ENCODE measurements at places on chromosomes 4 and X.

DNA sequence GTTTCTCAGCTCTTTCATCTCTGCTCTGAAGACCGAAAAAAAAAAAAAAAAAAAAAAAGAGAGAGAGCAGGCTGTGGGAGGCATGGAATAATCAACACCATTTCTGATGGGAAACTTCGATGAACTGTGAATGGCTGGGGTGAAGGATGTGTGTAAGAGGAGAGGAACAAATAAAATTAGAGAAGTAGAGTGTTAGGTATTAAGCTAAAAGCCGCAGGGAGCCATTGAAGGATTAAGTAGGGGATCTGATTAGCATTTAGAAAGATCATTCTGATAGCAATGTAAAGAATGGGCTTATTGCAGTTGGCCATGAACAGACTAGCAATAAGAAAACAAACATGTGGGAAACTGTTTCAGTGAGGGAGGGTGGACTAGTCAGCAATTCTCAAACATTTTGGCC lies 33.6 kb upstream of the JADE1 start:
- DNase-seq = no peak

- DNase-seq = no peak
Measured at GRCh38 chr4:128757712-128758111, 51.8 kb upstream of the JADE1 start.

- no peak for DNase-seq
Measured at GRCh38 chr4:101252721-101253120, 94.6 kb downstream of the PPP3CA start.

DNA sequence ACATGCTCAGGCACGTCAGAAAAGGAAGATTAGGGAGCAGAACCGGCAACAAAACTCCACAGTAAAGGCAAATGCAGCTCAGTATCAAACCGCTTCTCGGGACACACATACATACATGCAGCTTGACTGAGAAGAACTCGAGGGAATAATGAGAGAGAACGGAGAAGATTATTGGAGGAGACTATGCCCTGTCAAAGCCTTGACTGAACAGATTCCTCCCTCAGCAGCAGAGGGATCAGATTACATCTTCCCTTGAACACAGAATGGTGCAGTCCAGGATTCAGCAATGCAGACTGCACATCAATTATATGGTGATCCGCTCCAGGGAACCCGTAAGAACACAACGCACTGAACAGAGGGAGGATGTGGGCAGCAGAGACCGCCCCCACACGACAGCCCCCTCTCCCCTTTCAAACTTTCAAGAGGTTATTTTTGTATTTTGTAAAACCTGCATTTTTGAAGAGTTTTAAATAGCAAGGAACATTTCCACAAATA lies 183.2 kb downstream of the FBXW7 start:
- no peak for DNase-seq

- no peak for DNase-seq
Measured at GRCh38 chr4:174378951-174379350, 95.2 kb downstream of the CEP44 start.

GRCh38 chr4:66000510-66001117 lies 330.3 kb upstream of the EPHA5 start:
- no peak for DNase-seq

DNA sequence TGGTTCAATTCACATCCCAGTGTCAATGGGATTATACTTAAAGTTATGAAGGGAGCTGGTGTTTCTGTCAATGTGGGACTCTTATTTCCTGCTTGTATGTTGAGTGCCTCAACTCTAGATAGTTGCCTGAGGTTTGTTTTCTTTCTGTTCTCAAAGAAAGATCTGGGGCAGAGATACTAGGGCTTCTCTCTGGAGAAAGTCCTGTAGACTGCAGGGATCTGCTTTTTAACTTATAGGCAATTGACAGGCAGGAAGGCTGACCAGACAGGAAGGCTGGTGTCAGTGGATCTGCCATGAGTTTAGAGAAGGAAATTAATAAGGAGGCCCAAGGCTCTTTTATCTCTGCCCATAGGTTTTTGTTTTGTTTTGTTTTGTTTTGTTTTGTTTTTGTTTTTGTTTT lies 64.0 kb upstream of the PRKX start:
- no peak for DNase-seq

GRCh38 chrX:103158317-103158621 lies 56.6 kb upstream of the BEX4 start:
- no peak for DNase-seq

GRCh38 chrX:21155916-21156315 lies 218.3 kb upstream of the CNKSR2 start:
- DNase-seq = no peak

DNA sequence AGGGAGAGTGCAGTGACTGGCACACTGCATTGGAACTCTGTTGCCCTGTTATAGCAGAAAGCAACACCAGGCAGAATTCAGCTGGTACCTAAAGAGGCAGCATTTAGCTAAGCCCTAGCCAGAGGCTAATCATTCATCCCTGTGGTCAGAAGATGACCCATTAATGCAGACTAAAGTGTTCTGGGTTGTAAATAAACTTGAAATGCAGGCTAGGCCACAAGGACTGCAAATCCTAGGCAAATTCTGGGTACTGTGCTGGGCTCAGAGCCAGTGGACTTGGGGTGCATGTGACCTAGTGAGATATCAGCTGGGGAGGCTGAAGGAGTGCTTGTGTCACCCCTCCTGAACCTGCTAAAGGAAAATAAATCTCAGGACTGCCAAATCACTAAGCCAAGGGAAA lies 91.2 kb downstream of the LPAR4 start:
- no peak for DNase-seq

- no peak for DNase-seq
Measured at GRCh38 chr4:14792702-14793227, 209.5 kb upstream of the CPEB2 start.

DNA sequence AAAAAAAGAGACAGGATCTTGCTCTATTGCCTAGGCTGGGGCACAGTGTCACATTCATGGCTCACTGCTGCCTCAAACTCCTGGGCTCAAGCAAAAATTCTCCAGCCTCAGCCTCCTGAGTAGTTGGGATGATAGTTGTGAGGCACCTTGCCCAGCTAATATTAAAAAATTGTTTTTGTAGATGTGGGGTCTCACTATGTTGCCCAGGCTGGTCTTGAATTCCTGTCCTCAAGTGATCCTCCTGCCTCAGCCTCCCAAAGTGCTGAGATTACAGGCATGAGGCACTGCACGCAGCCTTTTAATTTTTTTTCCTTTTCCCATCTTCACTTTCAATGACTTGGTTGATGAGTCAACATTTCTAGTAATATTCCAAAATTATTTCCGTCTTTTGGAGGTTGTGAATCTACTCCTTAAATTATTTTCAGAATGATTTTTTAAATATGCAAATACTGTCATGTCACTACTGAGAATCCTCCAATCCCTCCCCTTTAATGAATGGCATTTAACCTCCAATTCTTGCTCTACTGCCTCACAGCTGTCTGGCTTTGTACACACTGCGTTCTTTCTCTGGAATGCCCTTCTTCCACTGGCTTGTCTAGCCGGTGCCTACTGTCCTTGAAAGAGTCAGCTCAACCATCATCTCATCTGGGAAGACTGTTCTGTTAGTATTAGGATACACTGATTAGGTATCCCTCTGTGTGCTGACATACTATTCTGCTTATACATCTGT lies 27.5 kb upstream of the DCTD start:
- DNase-seq = no peak

DNA sequence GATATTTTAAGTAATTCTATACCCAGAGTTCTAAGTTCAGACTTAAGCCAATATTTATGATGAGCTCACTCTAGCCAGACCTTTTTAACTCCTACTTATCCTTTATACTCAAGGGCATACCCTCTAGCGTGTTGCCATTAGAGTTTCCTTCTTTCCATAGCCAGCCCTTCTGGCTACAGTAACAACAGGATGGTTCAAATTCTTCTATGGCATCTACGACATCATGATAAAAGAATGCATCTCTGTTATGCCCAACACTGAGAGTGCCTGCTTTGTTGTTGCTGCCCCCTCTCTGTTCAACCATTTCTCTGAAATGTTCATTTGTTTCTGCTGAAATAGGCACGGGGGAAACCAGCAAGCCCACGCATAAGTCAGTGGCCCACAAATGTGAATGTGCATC lies 104.5 kb downstream of the UBE2NL start:
- no peak for DNase-seq

DNA sequence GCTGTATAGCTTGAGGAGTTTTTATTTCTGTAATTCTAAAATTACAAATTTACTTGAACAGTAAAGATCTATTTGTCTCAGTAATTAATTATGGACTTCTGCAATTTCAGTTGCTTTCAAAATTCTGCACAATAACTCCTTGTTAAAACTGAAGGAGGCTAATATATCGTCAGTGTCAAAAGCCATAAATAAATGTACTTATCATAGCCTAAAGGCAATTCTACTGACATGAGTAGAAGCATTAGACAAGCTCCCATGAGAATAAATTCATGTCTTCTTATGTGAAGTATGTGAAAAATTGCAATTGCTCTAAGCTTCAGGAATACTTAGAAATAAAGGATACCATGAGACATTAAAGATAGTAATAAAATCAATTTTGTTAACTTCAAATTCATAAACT lies 381.2 kb upstream of the PCDH10 start:
- no peak for DNase-seq

- DNase-seq = no peak
Measured at GRCh38 chrX:116318672-116319071, 117.7 kb upstream of the SLC6A14 start.

DNA sequence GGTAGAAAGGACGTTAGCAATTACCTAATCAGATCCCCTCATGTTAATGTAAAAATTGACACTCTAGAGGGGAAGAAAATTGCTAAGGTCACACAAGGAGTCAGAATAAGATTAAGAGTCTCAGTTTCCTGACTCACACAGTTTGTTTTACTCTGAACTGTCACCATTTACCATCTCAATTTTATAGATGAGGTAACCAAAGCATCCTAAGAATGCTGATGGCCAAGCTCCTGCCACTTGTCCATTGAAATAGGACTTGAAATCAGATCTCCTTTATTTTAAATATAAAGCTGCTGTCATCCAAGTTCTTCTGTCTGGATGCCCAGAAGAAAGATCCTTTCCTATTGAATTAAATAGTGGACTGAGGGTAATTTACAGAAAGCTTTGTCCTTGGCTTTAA lies 114.8 kb upstream of the VAMP7 start:
- DNase-seq = no peak

DNA sequence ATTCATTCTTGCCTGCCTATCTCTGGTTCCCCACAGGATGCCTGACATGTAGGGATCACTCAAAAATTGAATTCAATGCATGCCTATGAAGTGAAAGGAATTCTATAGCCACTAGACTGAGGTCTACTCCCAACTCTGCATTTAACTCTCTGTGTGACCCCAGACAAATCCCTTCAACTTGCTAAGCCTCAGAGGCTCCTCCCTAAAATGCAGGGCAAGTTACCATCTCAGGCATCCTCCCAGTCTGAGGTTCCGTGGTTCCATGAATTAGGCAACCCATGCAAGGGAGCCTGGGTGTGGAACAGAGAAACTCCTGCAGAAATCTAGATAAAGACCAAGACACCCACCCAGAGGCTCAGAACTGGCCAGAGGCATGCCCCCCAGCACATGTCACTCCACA lies 6.6 kb downstream of the SRPX start:
- DNase-seq = no peak

- no peak for DNase-seq
Measured at GRCh38 chrX:135973025-135973547, 702 bp downstream of the MMGT1 start.

GRCh38 chrX:33725535-33726210 lies 406.4 kb downstream of the FAM47A start:
- no peak for DNase-seq

- no peak for DNase-seq
Measured at GRCh38 chr4:86586160-86586572, 7.9 kb upstream of the PTPN13 start.

DNA sequence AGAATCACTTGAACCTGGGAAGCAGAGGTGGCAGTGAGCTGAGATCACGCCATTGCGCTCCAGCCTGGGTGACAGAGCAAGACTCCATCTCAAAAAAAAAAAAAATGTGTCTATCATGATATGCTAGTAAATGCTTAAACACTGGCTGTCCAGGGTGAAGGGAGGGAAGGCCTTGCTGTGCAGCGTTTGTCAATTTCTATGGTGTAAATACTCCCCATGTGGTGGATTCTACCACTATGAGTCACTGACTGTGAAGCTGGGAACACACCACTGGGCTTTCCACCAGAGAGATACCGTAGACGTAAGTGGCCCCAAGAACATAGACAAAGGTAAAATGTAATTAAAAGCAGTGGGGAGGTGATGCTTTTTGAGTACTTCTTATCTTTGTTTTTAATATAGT lies 51.3 kb upstream of the LEF1 start:
- no peak for DNase-seq

All from GF-D8 (cell line).